ENCODE measurements at places on chromosomes 4 and X.

DNA sequence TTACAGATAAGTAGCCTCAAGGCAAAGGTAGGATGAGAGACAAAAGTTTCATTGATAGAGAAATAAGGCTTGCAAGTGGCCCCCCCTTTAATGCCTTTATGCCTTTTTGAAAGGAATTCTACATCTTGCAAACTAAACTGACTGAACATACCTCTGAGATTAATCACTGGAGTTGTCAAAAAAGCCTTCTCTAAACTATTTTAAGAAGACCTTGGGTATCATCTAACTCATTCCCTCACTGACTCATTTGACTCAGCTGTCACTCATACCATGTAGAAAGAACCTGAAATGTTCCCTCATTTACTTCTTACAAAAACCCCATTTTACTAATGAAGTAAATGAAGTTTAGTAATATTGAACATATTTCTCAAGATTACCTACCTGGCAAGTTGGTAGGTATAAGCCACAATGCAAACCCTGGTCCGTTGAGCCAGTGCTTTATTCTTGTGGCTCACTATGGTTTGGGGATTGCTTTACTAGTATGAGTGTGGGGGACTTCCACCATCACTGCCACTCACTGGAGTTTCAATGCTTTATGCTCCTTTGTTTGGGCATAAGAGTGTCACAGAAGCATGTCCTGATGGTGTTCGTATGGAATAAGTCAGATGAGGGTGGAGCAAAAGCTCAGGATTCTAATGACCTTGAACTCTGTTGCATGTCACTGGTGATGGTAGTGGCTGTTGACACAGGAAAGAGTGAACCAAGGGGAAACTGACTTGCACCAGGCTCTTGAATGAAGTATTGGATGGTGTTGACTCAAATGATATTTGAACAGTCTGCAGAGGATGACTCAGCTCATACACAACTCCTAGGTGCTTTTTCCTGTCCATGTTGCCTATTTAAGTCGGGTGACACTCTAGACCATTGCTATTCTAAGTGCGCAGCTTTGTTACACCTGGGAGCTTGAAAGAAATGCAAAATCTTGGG lies 305.5 kb upstream of the EMCN start:
- no peak for DNase-seq

DNA sequence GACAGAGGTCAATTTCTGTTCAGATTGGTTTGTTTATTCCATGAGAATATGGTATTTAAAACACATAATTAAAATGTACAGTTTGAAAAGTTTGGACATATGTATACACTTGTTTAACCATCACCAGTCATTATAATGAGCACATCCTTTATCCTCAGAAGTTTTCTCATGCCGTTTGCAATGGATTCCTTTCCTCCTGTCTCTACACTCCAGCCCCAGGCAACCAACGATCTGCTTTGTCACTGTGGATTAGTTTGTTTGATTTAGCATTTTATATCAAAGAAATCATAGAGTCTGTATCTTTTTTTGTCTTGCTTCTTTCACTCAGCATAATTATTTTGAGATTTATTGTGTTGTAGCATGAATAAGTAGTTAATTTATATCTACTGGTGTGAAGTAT lies 243.0 kb upstream of the TRAM1L1 start:
- no peak for DNase-seq

GRCh38 chr4:41751449-41752061 lies 3.0 kb upstream of the PHOX2B start:
- DNase-seq: no peak

DNA sequence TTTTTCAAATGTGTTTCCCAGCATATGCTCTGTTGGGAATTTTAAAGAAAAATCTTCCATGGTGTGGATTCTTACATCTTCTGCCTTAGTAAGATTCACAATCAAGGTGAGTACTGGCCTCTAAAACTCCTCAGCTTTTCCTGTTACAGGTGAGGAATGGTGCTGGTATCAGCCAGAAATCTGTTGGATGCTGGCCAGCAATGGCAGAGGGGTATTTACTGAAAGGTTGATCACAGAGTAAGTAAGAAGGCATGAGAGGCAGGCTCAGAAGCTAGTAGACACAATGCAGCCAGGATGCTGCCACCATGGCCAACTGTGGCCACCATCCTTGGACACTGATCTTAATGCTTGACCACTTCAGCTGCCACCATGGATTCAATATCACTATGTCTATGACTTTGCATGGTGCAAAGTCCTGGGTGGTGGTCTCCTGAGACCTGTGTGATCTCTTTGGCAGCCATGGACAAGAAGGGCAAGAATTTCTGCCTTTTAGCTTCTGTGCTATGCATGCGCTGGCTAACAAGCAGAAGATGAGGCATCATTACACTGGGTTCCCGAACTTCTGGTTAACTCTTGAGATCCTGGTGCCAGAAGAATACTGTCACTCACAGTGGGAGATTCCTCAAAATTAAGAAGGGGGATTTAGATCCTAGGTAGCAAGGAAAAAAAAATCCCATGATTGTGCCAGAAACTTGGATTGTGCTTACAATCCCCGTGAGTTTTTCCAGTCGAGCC lies 60.2 kb downstream of the CHRNA9 start:
- no peak for DNase-seq

GRCh38 chr4:74793757-74794381 lies 454 bp downstream of the BTC start:
- DNase-seq: peak; percentile 2

- DNase-seq: no peak
Observed at GRCh38 chrX:127030016-127030748, 210.7 kb downstream of the PRR32 start.

- no peak for DNase-seq
Observed at GRCh38 chr4:53659112-53659511, 67.8 kb upstream of the LNX1 start.

GRCh38 chr4:52860361-52860760 lies 1.8 kb upstream of the RASL11B start:
- no peak for DNase-seq

DNA sequence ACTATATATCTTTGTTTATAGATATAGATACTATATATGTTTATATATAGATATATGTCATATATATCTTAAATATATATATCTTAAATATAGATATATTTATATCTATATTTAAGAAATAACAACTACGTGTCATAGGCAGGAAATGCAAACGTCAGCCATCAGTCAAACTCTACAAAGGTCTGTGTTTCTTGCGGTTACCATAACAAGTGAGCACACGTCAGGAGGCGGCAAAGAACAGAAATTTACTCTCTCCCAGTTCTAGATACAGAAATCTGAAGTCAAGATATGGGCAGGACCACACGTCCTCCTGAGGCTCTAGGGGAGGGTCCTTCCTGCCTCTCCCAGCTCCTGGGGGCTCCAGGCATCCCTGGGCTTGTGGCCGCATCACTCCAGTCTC lies 6.5 kb downstream of the PLCXD1 start:
- DNase-seq: no peak

DNA sequence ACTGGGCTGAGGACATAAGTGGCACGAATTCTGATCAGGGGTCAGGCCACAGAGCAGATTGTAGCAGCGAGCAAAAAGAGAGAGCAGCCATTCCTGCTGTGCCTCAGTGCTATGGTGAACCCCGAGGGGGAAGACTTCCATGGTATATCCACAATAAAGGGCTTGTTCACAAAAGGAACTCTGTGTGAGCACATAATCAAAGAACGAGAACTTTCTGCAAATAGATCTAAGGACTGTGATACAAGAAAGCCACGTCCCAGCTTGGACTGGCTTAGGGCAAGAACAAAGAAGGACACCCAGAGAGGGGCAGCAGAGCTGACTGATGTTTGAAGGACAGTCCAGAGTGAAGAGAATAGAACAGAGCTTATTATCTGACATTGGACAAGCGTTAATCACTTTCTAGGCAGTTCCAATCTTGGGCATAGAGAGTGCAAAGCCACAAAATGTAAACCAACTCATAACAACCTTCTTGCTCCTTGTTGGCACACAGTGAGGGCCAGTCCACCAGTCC lies 24.0 kb downstream of the PPEF2 start:
- DNase-seq: no peak

GRCh38 chrX:47797084-47797483 lies 39.6 kb upstream of the ZNF81 start:
- DNase-seq: no peak

DNA sequence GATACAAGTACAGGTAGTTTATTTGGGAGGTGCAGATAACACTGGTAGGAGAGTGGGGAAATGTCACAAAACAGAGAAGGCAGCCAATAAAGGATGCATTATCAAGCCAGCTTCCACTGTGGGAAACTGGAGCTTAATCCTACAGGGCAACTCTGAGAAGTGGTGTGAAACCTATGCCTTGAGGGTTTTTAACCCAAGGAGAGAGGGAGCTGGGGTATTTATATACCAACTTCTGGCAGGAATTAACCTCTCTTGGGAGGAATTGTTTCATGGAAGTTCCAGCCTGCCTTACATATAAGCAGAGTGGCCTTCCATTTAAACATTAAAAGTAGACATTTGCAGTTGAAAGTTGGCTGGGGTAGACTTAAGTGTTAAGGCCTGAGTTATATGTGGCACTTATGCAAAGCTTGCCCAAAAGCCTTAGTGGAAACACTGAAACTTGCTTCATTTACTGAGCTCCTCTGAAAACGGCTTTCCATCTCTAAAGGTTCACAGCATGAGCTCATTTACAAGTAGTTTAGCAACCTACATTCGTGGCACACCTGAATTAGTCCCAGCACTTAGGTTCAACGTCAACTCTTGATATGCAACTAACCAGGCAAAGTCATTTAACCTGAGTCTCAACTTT lies 19.2 kb downstream of the MAGEB17 start:
- DNase-seq: no peak

- DNase-seq: no peak
Observed at GRCh38 chr4:127622921-127623796, 9.6 kb upstream of the INTU start.

GRCh38 chr4:27916452-27917184 lies 1056.0 kb downstream of the STIM2 start:
- DNase-seq: no peak

DNA sequence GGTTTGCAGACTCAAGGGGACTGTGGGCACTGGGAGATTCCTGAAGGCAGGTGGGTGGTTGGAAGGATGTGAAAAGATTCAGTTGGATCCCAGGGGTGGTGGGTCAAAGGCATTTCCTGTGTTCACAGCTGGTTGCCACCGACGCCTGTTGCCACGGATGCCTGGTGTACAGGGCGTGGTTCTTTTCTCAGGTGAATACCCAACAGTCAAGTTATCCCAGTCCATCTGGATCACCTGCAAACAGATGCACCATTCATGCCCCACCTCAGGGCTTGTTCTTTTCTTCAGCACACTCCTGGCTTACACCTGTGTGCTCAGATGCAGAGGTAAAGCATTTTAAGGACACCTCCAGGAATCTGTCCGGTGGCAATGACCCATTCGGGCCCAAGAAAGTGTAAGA lies 55.8 kb upstream of the SHOX start:
- DNase-seq: no peak

DNA sequence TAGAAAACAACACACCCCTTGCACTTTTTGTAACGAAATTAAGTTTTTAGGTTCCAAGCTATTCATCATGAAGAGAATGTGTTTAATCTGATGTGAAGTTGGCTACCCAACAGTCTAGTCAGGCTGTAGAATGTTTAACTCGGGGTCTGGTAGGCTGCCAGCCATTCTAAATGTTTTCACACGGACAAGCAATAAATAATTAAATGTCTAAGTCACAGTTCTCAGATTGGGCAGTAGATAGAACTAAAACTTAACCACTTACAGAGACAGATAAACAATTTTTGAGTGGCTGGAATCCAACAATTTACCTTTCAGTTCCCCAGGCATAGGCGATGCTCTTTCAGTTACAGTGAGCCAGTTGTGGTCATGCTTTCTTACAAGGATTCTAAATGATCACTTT lies 66.5 kb downstream of the CHIC2 start:
- no peak for DNase-seq

DNA sequence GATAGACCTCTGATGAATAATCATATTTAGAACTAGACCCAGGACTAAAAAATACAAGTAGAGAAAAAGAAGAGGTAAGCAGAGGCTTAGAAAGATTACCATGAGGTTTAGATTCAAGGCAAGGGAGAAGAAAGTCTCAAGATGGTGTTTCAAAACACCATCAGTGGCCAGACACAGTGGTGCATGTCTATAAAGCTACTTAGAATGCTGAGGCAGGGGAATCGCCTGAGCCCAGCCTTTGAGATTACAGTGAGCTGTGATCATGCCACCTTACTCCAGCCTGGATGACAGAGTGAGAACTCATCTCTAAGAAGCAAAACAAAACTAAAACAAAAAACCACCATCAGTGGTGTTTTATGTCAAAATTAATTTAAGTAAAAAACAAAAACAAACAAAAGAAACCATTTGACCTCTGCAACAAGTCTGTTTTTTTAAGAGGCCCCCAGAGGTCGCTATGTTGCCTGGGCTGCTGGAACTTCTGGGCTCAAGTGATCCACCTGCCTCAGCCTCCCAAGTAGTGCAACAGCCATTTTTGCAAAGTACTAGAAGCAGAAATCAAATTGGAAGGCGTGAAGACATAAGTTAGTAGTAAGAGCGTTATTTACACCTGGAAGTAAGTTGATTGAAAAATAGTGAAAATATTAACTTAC lies 784.3 kb downstream of the ADGRL3 start:
- no peak for DNase-seq

- no peak for DNase-seq
Observed at GRCh38 chrX:104310090-104310489, 55.4 kb upstream of the ESX1 start.

- no peak for DNase-seq
Observed at GRCh38 chr4:154485127-154485773, 6.3 kb downstream of the DCHS2 start.

- DNase-seq: no peak
Observed at GRCh38 chrX:115060013-115060412, 42.6 kb upstream of the IL13RA2 start.

GRCh38 chr4:121697564-121697963 lies 784 bp upstream of the ANXA5 start:
- DNase-seq: no peak

DNA sequence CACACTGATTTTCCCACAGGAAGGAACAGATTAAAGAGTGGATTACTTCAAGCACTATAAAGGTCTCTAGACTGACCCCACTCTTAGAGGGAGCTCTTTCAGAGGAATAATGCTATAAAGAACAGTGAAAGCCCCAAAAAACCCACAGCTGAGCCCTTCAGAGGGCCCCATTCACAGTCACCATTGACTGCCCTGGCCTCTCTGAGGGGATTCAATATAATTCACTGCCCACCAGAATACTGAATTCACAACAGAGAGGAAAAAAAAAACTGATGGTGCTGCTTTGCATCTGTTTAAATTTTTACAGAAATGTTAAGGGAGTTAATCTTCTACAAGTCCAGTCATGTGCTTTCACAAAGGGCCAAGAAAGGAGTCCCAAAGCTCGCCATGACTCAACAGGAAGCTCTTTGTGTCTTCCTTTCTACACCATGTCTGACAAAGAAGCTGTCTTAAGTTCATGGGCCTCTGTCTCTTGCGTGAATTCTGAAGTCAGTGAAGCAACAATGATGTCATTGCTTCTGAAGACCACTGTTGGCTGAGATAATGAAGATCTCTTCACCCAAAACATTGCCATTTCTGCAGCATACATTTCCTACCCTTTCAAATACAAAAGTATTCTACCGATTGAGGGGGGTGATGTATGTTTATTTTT lies 174.9 kb downstream of the ADAMTS3 start:
- no peak for DNase-seq

DNA sequence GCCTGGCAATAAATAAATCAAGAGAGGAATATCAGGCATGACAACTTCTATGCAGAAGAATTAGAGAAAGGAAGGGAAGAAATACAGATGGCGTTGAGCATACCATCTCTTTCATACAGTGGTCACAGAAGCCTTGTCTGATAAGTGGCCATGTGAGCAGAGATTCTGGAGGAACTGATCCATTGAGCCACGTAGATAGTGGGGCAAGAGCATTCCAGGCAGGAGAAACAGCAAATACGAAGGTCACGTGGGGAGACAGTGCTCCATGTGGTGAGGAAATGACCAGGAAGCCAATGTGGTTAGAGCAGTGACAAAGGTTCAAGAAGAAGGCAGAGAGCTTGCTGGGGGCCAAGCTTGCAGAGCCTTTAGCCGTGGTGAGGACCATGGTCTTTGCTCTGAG lies 226.7 kb upstream of the NOCT start:
- no peak for DNase-seq
